ENCODE measurements at places on chromosomes 3 and 15. TPM values are rescaled to one million over a fixed set of nuclear protein-coding genes. Genes with fewer than 3 reads are reported as not detected.

FILIP1L gene
- total RNA-seq: 20.7 TPM

EXD1 gene
- total RNA-seq: under 0.01 TPM

KLF15 gene
- total RNA-seq: not detected

SCN10A gene
- total RNA-seq: not detected

SCG5 gene
- 30.9 TPM for total RNA-seq

CAND2 gene
- total RNA-seq: 3.2 TPM

GHSR gene
- total RNA-seq: not detected

CD47 gene
- 108 TPM for total RNA-seq

TLNRD1 gene
- total RNA-seq: 9.5 TPM

ATP8B4 gene
- 0.42 TPM for total RNA-seq

RBP2 gene
- total RNA-seq: not detected

RYR3 gene
- 0.42 TPM for total RNA-seq

ARGFX gene
- total RNA-seq: not detected

BCHE gene
- 54.9 TPM for total RNA-seq

SUSD5 gene
- total RNA-seq: 1.5 TPM

C3orf22 gene
- not detected for total RNA-seq

CCR2 gene
- total RNA-seq: not detected

MCF2L2 gene
- total RNA-seq: 0.37 TPM

CACNA1D gene
- total RNA-seq: not detected

ATP13A5 gene
- not detected for total RNA-seq

C3orf85 gene
- not detected for total RNA-seq

OXSM gene
- total RNA-seq: 14.0 TPM
